SW 1271 (cell line): ENCODE measurements at places on chromosomes 1 and 21.
A peak's percentile ranks its signal among the peaks of the same experiment; 100 is the strongest.

- no peak for DNase-seq
These were observed 17.0 kb downstream of the TTC39A start for GRCh38 chr1:51313268-51313852.

- no peak for DNase-seq
These were observed 19.9 kb downstream of the ACTN2 start for GRCh38 chr1:236706183-236706582.

DNA sequence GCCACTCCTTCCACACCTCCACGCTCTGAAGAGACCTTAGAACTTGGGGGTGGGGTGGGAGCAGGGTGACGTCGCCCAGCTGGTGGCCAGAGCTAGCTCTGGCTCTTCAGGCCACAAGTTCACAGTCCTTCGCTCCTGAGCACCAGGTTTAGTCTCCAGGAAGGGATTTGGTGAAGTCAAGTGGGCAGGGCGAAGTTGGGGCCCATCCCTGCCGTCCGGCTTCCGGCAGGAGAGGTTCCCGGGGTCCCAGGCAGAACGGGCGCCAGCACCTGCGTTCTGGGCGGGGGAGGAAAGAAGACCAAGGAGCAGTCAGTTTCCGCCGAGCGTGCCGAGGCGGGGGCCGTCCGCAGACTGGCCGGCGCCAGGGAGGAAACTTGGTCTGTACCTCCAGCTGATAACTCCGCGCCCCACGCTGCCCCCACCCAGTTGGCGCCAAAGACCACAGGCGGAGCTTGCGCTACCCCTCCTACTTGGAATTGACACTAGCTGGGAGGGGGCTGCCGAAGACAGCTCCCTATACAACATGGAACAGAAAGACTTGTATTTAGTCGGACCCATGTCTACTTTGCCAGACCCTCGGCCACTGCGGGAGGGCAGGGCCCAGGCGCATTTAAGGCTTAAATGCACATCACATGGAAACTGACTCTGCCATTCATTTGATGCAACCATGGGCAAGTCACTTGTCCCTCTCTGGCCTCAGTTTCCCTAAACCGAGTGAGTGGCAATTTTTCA, 995 bp downstream of the ID3 start:
- DNase-seq: peak; percentile 52

- no peak for DNase-seq
These were observed 136.8 kb upstream of the SGIP1 start for GRCh38 chr1:66397192-66397591.

GRCh38 chr1:43039228-43040055, 80.8 kb upstream of the SLC2A1 start:
- no peak for DNase-seq

DNA sequence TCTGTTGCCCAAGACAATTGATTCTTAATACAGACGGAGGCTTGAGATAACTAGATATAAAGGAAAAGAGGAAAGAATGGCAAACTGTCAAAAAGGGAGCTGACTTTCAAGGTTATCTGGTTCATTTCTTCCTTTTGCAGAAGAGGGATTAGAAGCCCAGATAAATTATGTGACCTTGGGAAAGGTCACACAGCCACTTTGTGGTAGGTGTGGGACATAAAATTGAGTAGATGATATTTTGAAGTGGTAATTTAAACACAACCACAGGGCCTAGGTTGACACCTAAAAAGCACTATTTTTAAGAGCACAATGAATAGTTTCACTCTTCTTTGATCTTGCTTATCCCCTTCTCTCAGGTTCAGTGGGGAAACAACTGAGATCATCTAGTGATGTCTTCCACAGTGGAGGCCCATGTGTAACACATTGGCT, 16.9 kb upstream of the KIAA0040 start:
- no peak for DNase-seq

- no peak for DNase-seq
These were observed 61.0 kb downstream of the B3GALT5 start for GRCh38 chr21:39673736-39674135.

- no peak for DNase-seq
These were observed 113.4 kb upstream of the SPAG17 start for GRCh38 chr1:118298397-118298796.

DNA sequence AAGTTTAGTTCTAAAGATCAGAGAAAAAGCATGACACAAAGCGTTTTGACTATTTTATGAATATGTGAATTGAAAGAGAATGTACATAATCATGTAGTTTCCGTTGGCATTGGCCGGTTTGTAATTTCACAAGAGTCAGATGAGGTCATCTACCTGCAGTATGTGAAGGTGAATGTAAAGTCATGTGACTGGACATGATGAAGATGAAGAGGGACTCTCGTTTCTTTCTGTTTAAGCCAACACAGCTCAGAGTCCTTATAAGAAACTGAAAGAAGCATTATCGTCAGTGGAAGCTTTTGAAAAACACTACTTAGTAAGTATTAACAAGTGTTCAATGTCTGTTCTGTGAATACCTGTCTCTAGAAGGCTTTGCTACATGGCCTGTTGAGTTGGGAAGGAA, 30.9 kb upstream of the PWP2 start:
- DNase-seq: no peak

- DNase-seq: no peak
These were observed 833.3 kb downstream of the USP25 start for GRCh38 chr21:16563116-16563515.

GRCh38 chr1:203028784-203029553, 2.7 kb downstream of the PPFIA4 start:
- no peak for DNase-seq

GRCh38 chr1:16608838-16609560, 4.4 kb downstream of the NBPF1 start:
- no peak for DNase-seq

- no peak for DNase-seq
These were observed 30.9 kb downstream of the LMO4 start for GRCh38 chr1:87359586-87359985.

DNA sequence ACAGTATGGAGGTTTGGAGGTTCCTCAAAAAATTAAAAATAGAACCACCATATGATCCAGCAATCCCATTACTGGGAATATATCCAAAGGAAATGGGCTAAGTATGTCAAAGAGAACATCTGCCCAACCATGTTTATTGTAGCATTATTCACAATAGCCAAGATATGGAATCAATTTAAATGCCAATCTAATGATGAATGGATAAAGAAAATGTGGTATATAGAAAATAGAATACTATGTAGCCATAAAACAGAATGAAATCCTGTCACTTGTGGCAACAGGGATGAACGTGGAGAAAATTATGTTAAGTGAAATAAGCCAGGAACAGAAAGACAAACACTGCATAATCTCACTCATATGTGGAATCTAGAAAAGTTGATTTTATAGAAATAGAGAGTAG, 201.7 kb upstream of the AJAP1 start:
- DNase-seq: no peak

- no peak for DNase-seq
These were observed 216.1 kb downstream of the PBX1 start for GRCh38 chr1:164774819-164775654.

- DNase-seq: no peak
These were observed 29.6 kb downstream of the SLC1A7 start for GRCh38 chr1:53112861-53113260.

- DNase-seq: peak; percentile 45
These were observed 810 bp downstream of the SLC19A1 start for GRCh38 chr21:45541221-45542039.

- DNase-seq: no peak
These were observed 4.1 kb downstream of the L1TD1 start for GRCh38 chr1:62198781-62199125.

- DNase-seq: no peak
These were observed 185.8 kb downstream of the PCP4 start for GRCh38 chr21:40053007-40053406.

DNA sequence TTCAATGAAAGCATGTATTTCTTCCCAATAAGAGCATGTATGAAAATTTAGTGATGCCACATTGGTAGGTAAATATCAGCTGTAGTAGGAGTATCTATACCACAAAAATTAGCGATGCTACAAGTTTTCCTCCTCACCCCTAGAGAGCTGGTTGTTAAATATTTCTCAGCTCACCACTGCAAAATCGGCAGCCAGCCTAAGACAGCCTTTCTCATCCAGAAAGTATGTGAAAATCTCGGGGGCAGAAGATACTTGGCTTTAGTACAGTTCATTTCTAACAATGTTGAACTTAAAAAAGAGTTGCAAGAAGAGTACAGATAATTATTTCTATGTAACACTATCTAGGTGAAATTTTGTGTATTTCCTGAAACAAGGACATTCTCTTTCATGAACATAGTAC, 235.4 kb downstream of the TPR start:
- no peak for DNase-seq

DNA sequence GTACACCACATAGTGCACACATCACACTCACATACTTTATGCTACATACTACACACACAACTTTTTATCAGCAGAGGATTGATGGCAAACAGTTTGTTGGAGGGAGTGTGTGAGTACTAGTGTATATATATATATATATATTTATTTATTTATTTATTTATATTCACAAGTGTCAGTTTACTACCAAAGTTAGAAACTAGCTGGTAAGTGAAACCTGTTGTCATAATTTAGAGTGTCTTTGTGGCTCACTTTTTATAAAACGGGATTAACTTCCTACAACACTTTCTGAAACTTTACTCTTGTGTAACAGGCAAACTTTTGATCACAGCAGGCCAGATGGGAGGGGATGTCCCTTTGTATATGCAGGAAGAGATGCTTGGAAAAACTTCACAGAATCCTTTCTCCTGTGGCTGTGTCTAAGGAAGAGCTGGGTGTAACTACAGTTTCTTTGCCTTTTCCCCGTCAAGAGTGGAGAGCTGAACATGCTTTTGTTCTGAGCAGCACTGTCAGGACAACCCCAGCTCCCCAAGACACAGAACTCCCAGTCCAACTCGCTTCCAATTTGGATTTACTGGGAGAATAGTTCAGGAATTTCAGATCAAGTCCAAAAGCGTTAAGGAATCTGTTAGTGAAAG, 1.9 kb upstream of the SAMD13 start:
- DNase-seq: no peak

GRCh38 chr1:105891308-105891707, 1165.2 kb upstream of the PRMT6 start:
- DNase-seq: no peak

- DNase-seq: no peak
These were observed 242.5 kb downstream of the RHOU start for GRCh38 chr1:228977741-228978140.

DNA sequence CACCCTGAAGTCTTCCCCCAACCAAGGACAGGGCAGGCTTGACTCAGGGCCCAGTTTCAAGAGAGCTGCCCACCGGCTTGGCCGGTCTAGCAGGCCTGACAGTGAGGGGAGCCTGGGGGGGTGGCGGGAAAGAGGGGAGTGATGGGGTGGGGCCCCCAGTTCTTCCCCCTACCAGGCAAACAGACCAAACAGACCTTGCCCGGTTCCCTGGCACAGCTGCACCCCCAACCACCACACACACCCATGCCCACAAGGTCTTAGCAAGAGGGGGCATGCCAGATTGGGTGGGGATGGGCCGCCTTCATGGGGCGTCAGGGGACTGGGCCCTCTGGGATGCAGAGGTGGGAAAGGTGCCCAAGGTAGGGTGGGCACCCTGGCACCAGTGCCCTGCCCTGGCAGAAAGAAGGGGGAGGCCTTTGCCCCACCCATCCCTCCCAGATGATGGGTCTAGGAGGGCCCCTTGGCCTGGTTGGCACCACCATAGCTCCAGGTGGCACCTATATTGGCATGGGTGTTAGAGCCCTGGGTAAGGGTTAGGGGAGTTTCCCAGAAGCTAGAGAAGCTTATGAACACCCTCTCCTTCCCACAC, 8.9 kb downstream of the ZBTB7B start:
- no peak for DNase-seq

DNA sequence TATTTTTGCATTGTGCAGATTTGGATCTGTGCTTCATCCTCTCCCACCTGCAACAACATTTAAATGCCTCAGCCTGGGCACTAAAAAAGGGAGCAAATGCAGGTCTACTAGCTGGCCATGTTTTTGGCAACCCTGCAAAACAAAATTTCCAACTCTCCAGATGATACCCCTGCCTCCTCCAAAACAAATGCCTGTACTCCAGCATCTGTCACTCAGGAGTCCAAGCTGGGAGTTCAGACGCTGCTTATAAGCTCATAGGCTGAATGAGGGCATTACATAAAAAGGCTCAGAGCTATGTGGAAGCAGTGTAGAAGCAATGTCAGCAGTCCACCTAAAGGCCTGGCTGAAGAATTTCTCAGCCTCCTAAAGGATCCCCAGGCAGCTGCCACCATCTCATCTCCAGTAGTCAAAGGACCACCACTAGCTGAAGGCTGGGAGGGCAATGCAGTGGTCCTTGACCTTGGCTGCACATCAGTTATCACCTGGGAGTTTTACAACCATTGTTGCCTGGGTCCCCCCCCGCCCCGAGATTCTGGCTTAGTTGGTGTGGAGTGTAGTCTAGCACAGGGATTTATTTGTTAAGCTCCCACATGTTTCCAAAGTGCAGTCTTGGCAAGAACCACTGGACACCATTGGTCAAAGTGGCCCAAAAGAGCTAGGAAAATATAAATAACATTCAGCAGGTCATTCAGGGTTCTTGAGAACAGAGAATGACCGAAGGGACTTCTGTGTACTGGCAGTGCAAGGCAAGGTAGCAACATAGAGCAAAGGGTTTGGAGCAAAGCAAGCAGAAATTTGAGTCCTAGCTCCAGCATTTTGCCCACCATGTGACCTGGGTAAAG, 57.2 kb downstream of the ITPKB start:
- no peak for DNase-seq

GRCh38 chr21:42401154-42401553, 2.5 kb upstream of the UBASH3A start:
- DNase-seq: no peak

GRCh38 chr1:94795434-94795833, 24.7 kb upstream of the SLC44A3 start:
- DNase-seq: no peak

DNA sequence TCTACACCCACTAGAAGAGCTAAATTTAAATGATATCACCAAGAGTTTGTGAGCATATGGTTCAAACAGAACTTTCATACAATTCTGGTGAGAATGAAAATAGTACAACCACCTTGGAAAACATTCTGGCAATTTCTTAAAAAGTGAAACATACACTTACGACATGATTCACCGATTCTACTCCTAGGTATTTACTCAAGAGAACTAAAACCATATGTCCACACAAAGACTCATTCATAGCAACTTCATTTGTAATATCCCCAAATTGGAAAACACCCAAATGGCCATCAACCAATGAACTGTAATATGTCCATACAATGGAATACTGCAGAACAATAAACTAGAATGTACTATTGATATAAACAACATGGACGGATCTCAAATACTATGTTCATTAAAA, 51.2 kb upstream of the ADAM30 start:
- no peak for DNase-seq

DNA sequence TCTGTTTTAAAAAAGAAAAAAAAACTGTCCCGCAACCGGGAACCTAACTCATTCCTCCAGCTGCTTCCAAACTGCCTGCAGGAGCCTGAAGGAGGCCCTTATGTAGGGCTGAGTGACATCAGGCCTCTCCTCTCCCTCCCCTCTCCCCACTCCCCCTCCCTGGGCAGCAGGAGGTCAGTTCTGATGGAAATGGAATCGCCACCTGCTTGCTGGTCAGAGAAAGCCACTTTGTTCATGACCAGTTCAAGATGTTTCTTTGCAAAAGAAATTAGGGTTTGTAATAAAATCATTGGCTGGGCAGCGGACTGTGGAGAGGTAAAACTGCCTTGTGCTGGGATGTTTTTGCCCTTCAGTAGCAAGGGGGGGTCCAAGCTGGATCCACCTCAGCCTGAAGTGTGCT, at the start of gene MAP1LC3C:
MAP1LC3C (minus strand) TSS at position 73 of the 400 bp plus-strand sequence. CDS start 90 bp downstream, outside the sequence.
- DNase-seq: no peak

- DNase-seq: no peak
These were observed 269.5 kb downstream of the GRIK3 start for GRCh38 chr1:36764798-36765197.
